Omental fat pad (tissue), 4 donors: ENCODE measurements at places on chromosomes 6 and 20. TPM values are rescaled to one million over a fixed set of nuclear protein-coding genes. Genes with fewer than 3 reads are reported as not detected.

DNA sequence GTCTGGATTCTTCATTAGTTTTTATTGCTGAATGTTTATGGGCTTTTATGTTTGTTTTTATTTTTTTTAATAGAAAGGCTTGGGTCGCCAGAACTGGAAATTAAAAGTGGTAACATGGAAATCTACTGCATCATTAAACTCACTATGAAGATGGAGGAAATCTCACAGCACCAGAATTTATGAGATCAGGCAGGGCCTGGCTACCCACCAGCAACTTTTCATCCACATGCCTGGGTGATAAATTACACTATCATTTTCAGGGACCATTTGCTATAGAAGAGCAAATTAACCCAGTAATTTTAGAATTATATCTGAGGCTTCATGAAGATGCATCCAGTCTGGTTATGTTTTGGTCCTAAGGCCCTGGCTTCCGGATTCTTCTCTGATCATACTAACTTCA is 57.8 kb upstream of the PLCB4 start:
- DNase-seq, result no peak

RPL7L1 gene
- total RNA-seq, result 93.0 TPM

GRCh38 chr6:83168556-83168955 is 24.5 kb downstream of the PGM3 start:
- no peak for DNase-seq

SYNDIG1 gene
- not detected for total RNA-seq

GRCh38 chr6:24257282-24257681 is 100.6 kb downstream of the DCDC2 start:
- DNase-seq, result no peak

IPCEF1 gene
- 1.9 TPM for total RNA-seq

SALL4 gene
- 0.24 TPM for total RNA-seq
